ENCODE measurements at places on chromosomes 3 and 15.

- peak; percentile 51 for DNase-seq
These were observed 110.1 kb downstream of the DNAH12 start for GRCh38 chr3:57434041-57434440.

- DNase-seq: no peak
These were observed 33.4 kb downstream of the PDZRN3 start for GRCh38 chr3:73591286-73591800.

- DNase-seq: no peak
These were observed 315.0 kb upstream of the LRRFIP2 start for GRCh38 chr3:37489355-37489754.

DNA sequence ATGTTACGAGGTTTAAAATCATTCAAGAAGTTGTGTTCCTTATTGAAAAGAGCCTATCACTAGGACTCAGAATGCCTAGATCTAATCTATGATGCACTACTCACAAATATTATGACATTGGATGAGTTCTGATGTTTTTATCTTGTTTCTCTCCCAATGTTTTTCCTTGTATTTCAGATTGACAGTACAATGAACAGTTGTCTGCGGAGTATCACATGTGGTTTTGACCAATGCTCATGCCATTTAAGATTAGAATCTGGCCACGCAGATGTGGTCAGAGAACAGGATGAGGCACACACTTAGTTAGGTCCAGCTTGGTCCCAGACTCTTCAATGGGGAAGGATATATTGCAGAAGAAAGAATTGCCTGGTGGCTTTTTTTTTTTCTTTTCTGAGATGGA is 25.6 kb upstream of the CCDC50 start:
- DNase-seq: no peak

DNA sequence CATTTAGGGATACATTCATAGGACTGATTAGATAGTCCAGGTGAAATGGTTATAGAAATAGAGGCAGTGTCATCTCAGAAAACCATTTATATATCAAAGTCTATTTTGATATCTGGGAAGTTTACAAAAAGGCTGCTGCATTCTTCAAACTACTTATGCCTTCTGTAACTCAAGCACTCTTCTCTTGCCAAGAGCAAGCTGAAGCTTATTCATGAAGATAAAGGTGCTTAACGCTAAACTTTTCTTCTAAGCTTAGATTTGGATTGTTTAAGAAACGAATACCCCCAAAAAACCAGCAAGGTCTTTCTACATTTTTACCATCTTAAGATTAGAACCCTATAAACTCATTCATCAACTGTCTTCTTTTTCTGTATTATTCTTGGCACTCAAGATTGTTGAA is 23.3 kb upstream of the USF3 start:
- no peak for DNase-seq

DNA sequence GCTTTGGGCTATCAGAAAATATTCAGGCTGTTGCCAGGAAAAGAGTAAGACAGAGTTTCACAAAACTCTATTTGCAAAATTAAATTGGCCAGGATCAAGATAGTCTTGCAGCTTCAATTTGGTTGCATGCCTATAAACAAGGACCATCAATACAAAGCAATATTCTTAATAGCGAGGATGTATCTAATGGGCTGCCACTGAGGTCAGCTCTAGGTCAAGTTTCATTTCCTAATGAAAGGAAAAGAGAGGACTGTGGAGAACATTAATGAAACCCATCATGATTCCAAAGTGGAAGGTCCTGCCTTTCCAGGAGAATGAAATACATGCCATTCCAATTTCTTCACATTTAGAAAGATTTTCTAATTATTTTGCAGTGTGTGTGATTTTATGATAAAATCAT is 273.5 kb downstream of the AGBL1 start:
- no peak for DNase-seq

DNA sequence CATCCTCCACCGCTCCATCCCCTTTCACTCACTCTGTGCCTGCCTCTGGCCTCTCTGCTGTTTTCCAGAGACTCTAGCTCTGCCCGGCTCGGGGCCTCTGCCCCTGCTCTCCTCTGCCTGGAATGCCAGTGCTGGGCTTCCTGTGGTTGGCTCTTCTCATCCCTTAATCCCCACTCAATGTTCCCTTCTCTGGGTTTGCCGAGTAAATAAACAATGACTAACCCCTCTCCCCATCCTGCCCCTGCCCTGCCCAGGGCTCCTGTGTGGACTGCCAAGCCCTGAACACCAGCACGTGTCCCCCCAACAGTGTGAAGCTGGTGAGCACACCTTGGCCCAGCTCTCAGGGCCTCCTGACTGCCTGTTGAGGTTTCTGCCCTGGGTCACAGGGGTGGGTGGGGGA is 12.2 kb downstream of the STAB1 start:
- DNase-seq: peak; percentile 77

DNA sequence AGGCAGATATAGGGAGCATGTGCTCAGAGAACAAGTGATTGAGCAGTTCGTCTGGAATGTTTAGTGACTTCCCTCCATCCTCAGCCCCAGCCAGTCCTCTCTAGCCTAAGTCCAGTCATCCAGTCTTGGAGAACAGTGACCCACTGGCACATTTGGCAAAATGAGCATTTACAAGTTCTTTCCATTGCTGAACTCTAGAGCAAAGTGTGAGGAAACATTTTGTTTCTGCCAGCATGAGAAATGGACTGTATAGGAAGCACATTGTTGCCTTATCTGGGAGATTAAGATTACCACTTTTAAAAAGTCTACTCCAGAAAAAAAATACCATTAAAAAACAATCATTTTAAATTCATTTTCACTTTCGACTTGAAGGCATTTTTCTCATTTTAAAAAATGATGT is 353.6 kb downstream of the SHQ1 start:
- no peak for DNase-seq

DNA sequence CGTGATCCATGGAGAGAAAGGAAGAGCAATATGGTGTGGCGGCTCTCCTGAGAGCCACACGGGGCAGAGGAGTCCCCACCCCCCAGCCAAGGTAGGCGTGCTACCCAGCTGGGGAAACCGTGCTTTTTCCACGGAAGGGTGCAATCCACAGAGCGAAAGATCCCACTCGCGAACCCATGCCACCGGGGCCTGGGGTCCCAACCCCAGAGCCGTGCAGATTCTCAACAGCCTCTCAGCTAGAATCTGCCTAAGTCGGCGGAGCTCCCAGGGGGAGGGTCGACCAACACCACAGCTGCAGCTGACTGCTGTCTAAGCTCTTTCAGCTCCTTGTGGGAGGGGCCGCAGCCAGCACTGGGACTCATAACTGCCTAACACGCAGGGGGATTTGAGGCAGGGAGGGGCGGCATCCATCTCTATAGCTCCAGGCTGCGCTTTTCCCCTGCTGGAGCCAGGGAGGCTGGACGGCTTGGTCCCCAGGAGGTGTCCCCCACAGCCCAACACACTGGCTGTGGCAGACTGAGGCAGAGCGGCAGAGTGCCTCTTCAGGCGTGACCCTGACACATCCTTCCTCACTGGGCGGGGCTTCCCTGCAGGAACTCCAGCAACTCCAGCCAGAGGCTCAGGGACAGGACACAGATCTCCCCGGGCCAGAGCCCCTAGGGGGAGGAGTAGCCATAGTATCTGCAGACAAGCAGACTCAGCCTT is 107.6 kb upstream of the ZBTB20 start:
- DNase-seq: peak; percentile 2

GRCh38 chr15:85356276-85356675 is 24.1 kb upstream of the AKAP13 start:
- DNase-seq: no peak

GRCh38 chr3:69012100-69012799 is 1.2 kb downstream of the EOGT start:
- DNase-seq: peak; percentile 13
